ENCODE measurements at places on chromosomes 1 and 21. TPM values are rescaled to one million over a fixed set of nuclear protein-coding genes. Genes with fewer than 3 reads are reported as not detected.

Gene HSD3B2
- total RNA-seq = not detected

Gene FAM72D
- total RNA-seq = 7.7 TPM

Gene CFAP57
- not detected for total RNA-seq

Gene KCNJ9
- not detected for total RNA-seq

Gene NBPF20
- total RNA-seq = 0.86 TPM

Gene RXFP4
- 0.14 TPM for total RNA-seq

Gene MRPS15
- total RNA-seq = 101 TPM

Data from T-helper 2 cell treated with Interferon-gamma antibody and Interleukin-4, amounts not matched to agents 100 ng/mL and 5 ng/mL, for 36 hours (primary cell).